ENCODE measurements at places on chromosomes 2 and 18.

- DNase-seq = no peak
These were observed 220.0 kb downstream of the CMPK2 start for GRCh38 chr2:6645672-6646071.

DNA sequence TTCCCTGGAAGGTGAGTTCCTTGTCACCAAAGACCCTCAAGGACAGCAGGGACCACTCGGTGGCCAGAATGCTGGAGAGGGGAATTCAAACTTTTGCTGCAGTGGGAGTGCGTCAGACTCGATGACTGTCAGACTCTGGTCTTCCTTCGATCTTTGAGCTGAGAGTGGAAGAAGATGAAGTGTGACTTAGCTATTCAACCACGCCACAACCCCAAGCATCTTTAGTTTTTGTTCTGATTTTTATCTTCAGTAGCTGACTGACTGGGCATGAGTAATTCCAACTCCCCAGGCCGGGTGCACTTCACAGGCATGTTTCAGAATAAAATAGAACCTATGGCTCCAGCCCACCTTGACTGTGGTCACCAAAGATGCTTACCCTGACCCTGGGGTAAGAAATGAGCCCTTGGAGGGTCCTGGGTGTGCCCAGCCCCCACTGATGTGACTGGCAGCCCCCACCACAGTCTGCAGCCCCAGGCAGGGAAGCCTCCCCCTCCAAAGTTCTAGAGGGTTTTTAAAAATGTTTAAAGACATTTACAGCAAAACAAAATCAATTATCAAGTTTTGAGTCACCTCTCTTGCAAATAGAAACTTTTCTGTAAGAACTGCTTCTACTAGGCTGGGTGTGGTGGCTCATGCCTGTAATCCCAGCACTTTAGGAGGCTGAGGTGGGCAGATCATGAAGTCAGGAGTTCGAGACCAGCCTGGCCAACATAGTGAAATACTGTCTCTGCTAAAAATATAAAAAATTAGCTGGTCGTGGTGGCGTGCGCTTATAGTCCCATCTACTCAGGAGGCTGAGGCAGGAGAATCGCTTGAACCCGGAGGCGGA, 24.9 kb upstream of the YWHAQ start:
- DNase-seq = no peak

DNA sequence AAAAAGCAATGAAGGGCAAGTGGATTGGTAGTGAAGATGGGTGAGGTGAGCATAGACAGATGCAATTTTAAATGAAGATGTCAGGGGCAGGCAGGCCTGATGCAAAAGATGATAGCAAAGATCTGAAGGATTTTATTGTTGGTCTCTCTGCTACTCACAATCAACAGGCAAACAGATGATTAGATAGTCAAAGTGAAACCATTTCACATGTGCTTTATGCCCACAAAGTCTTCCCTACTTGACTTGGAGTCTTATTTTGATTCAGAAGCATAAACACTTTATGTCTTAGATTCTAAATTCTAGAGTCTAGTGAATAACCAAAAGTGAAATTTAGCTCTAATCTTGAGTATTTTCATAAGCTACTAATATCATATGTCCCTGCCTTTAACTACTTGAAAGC, 153.8 kb upstream of the HNRNPA3 start:
- DNase-seq = no peak

- DNase-seq = no peak
These were observed 199.6 kb downstream of the MGAT5 start for GRCh38 chr2:134453476-134453875.

- DNase-seq = no peak
These were observed 228.4 kb downstream of the MGAT5 start for GRCh38 chr2:134482131-134482723.

- no peak for DNase-seq
These were observed 225.7 kb upstream of the CCDC150 start for GRCh38 chr2:196413821-196414274.

- no peak for DNase-seq
These were observed 35.8 kb upstream of the SPATS2L start for GRCh38 chr2:200270732-200271131.

DNA sequence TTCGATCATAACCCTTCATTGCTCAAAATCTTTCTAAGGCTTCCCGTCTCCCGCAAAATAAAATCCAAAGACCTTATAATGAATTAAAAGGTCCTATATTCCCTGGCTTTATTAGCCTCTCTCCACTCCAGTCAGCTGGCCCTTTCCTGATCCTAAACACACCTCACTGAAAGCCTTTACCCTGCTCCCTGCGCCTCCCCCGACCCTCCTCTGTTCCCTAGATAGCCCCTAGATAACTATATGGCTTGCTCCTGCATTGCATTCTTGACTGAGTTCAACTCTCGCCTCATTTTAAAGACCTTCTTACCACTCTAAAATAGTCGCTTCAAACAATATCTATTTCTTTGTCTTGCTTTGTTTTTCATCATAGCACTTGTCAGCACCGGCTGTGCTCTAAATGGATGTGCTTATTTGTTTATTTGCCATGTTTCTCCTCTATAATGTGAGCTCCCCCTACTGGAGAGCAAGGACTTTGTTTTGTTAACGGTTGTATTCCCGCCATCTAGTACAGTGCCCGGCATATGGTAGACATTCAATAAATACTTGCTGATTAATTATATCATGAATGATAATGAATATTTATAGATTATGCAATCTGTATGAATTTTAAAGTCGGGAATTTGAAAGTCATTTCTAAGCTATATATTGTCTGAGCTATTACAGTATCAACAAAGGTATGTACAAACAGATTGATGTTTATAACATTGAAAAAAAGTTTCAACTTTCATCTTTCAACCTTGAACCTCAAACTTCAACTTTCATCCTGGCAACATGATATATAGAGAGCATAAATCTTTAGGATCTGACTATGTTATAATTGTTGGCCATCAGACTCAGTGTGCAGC, 32.4 kb upstream of the VIT start:
- DNase-seq = no peak

DNA sequence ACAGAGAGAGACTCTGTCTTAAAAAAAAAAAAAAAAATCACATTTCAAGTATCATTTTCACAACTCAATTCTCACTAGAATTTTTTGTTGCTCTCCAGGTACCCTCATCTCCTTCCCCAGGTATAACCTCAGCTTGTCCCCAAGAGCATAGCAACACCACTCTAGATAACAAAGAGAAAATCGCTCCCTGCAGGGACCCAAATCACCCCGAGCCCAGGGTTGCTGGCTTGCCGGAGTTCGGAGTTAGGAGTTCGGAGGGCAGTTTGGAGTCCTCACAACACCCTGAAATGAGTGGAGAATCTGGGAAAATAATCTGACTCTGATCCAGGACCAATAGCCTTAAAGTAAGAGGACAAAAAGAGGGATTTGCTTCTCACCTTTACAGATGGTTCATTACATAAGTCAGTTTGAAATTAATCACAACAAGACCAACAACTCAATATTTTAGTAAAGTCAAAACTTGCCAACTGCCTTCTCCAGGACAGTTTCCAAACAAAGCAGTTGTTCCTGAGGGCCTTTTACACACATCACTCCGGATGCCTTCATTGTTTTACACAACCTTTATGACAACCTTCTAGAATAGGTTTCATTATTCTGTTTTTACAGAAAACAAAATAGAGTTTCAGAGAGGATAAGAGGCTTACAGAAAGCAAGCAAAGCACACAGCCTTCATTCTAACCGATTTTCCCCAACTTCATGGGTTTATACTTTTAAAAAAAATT, 59.1 kb downstream of the C2orf76 start:
- no peak for DNase-seq

GRCh38 chr2:210224941-210225672, at the start of gene ACADL:
Gene ACADL (minus strand): TSS chr2:210225447. CDS start chr2:210225263, 184 bp downstream.
- DNase-seq = peak; percentile 38

- no peak for DNase-seq
These were observed 42.1 kb downstream of the DDX18 start for GRCh38 chr2:117856415-117857210.

DNA sequence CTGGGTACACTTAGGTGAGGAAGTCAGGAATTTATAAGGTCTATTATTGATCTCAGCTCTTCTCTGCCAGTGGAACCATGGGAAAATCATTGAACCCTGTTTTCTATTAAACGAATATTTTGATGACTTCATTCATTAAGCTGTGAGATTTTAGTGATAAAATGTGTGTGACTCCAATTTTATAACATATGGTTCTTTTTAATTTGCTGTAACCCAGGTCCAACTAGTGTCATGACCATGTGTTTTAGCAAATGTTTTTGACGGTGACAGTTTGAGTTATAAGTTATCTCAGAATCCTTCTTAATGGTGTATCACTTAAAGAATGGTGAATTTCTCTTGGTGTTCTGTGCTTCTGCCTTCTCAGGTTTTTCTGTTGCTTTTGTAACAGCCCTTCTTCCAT, 213.1 kb downstream of the MCFD2 start:
- no peak for DNase-seq

- DNase-seq = no peak
These were observed 323.2 kb downstream of the CYP26B1 start for GRCh38 chr2:71824436-71824835.

DNA sequence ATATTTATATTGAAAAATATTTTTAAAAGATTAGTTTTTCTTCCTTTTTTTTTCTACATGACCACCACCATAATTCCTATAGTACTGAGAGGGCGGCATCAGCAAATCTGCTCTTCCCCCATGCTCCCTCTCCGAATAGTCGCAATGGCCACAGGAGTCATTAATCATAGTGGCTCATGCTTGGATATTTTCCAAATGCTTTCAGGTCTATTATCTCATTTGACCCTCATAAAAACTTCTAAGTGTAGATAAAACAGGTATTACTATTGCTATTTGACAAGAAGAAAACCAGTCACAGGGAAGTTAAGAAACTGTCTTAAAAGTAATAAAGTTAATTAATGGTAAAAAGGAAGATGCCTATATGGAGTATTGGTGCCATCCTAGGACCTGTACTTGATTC, 440.7 kb downstream of the CMPK2 start:
- DNase-seq = no peak

DNA sequence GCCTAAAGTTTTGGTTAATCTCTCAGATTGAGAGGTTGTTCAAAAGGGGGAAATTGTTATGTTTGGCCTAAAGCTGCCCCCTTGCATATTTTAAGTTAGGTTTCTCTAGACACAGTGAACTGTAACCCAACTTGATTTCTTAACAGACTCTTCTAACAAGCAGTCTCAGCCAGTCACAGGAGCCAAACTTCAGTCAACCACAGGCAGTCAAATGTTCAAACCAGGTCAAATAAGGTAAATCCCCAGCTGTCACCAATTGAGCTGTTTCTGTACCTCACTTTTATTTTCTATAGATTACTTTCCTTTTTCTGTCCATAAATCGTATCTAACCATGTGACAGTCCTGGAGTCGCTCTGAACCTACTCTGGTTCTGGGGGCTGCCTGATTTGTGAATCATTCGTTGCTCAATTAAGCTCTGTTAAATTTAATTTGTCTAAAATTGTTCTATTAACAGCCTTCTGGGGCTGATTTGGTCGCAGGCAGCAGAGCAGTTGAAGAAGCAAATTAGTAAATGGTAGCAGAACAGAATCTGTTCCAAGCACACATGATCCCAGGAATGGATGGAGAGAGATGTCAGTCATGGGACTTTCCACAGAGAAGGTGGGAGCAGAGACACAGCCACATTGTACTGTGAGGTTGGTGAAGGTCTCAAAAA, 16.4 kb upstream of the NFU1 start:
- no peak for DNase-seq

DNA sequence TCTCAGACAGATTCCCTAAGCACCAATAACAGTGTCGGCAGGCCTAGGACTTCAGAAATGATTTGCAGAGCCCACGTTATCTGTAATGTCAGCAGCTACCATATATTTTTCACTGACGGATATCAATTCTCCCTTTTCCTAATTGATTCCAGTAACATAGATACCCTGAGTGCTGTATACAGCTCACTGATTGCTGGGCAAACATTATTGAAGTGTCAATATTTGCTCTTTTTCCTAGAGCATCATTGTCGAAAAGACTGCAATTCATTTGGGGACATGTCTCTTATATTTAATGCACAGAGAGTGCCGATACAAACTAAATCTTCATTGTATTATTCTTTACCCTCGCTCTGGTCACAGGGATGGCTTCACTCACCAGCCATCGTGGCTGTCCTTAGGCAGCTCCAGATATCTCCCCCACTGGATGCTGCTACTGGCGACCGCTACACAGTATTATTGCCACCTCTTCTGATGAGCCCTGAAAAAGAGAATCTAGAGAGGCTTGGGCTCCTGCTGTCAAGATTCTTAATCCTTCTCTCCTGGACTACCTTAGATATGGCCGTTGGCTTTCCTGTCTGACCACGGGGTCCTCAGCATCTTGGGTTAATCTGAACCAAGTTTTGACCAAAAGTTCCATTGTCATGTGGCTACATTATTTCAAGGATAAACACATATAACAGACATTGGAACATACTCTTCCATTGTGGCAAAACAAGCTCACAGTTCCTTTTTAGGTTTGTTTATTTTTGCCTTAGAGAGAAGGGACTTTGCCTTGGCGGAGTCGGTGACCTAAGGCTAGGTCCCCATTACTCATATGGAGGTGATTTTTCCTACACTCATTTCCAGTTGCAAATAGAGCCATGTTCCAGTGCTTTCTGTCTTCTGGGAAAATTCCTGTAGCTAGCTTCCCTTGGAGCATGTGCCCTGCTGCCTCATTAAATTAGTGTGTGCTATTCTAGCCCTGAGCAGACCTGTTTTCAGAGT, 105.4 kb downstream of the CPO start:
- DNase-seq = no peak

GRCh38 chr18:48989304-48990303, 38.8 kb upstream of the SMAD7 start:
- no peak for DNase-seq

GRCh38 chr18:30727849-30728248, 314.7 kb downstream of the DSC3 start:
- no peak for DNase-seq

- DNase-seq = no peak
These were observed 9.8 kb upstream of the RAB17 start for GRCh38 chr2:237600205-237600846.

DNA sequence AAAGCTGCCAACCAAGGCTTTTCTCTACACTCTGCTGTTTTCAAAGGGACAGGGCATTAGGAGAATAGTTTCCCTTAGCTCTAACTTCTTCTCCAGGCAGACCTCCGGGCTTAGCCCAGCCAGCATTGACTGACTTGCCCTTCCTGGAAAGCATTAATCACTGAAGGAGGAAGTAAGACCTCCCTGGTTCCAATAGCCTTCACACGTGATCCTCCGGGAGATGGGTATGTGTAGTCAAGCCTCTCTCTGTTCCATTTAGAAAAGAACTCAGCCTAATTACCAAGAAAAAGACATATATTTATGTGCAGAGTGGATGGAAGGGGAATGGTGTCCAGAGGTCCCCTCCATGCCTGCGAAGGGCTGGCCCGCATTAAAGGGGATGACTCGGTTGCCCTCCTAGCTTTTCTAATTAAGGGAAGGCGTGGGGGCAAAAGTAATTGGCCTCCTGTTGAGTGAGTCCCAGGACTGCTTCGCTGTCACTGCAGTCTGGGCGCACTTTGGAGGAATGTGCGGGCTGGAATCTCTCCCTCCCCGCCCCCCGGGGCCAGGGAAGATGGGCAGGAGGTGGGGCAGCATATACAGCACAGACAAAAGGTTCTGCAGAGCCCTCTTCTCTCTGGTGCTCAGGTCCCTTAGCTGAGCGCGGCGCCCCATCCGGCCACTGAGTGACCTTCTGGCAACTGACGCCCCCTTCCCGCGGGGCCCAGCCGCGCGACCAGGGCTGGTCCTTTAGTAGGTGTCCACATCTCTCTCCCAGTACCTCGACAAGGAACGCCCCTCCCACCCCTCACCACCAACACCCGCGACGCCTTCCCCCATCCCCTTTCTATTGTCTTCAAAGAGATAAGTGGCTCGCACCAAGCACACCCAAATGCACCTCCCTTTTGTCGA, 686.0 kb downstream of the NRXN1 start:
- peak; percentile 20 for DNase-seq

GRCh38 chr2:203733684-203734083, 27.2 kb downstream of the CD28 start:
- no peak for DNase-seq

All from endothelial cell (in vitro differentiated cells).